NCI-H2081 treated with DMSO at 0.1 percent for 48 hours (cell line): ENCODE measurements at places on chromosomes 4 and X.

GRCh38 chr4:139781066-139781465, 115.4 kb downstream of the MGST2 start:
- DNase-seq = no peak

- DNase-seq = no peak
Observed at GRCh38 chrX:70504772-70505450, 60.3 kb downstream of the DLG3 start.

- DNase-seq = no peak
Observed at GRCh38 chr4:170940043-170940724, 850.4 kb upstream of the AADAT start.

DNA sequence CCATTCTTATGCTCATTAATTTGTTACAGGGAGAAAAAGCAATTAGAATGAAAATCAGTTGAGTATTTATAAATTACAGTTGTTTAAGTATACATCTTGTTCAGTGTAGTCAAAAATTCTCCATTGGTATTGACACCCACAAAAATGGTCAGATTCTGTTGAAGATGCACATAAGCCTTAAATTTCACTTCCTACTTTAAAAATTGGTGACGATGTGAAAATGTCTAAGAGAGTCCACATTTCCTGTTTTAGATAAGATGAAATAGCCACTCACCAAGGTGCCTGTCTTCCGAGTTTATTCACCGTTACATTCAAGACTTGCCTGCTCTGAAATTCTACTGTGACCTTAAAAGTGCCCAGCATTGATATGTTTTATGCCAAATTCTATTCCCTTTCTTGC, 93.6 kb downstream of the GPR143 start:
- no peak for DNase-seq

GRCh38 chrX:44017676-44018075, 44.5 kb upstream of the NDP start:
- DNase-seq = no peak

- no peak for DNase-seq
Observed at GRCh38 chrX:118853596-118853995, 30.0 kb downstream of the ZCCHC12 start.

DNA sequence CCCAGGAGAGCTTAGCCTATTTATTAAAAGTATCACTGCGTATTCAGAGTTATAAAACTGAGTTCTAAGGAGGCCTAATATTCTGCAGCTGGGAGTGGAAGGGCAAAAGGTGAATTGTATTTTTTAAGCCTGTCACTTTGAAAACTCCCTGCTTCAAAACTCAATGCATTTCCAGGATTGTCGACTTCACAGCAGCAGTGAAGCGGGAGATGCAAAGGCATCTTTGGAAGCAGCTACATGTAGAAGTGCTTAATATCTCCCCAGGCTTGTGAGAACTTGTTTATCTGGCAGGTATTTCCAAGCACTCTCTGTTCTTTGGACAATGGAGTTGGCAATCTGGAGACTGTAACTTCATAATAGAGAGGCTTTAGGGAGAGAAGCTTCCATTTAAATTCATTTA, 717.5 kb upstream of the SLIT2 start:
- no peak for DNase-seq

- DNase-seq = no peak
Observed at GRCh38 chr4:77856152-77856551, 6.5 kb upstream of the MRPL1 start.

GRCh38 chr4:47538111-47538824, 53.2 kb downstream of the ATP10D start:
- no peak for DNase-seq

- no peak for DNase-seq
Observed at GRCh38 chr4:8525383-8526120, 54.6 kb upstream of the GPR78 start.

GRCh38 chr4:98203332-98204235, 57.6 kb upstream of the RAP1GDS1 start:
- DNase-seq = no peak

GRCh38 chr4:167838686-167839085, 253.7 kb upstream of the ANXA10 start:
- no peak for DNase-seq

- DNase-seq = no peak
Observed at GRCh38 chrX:13087322-13088155, 43.1 kb upstream of the FAM9C start.

GRCh38 chr4:176435901-176436292, 116.1 kb downstream of the SPCS3 start:
- DNase-seq = no peak
